ENCODE measurements at places on chromosomes 2 and 18. TPM values are rescaled to one million over a fixed set of nuclear protein-coding genes. Genes with fewer than 3 reads are reported as not detected.

FAP gene
- 96.1 TPM for total RNA-seq

PMAIP1 gene
- total RNA-seq: 29.8 TPM

CCDC138 gene
- 4.1 TPM for total RNA-seq

TMEM163 gene
- total RNA-seq: not detected

SERPINB13 gene
- not detected for total RNA-seq

ALK gene
- under 0.01 TPM for total RNA-seq

NT5C1B gene
- total RNA-seq: not detected

CYTIP gene
- not detected for total RNA-seq

PDE1A gene
- total RNA-seq: 6.7 TPM

PROM2 gene
- 0.26 TPM for total RNA-seq

ZAP70 gene
- not detected for total RNA-seq

C1D gene
- 28.8 TPM for total RNA-seq

TTC21B gene
- 28.6 TPM for total RNA-seq

CRACDL gene
- not detected for total RNA-seq

NAT8 gene
- total RNA-seq: not detected

- no peak for DNase-seq
These were observed 15.1 kb downstream of the RASGRP3 start for GRCh38 chr2:33491441-33492084.

DNA sequence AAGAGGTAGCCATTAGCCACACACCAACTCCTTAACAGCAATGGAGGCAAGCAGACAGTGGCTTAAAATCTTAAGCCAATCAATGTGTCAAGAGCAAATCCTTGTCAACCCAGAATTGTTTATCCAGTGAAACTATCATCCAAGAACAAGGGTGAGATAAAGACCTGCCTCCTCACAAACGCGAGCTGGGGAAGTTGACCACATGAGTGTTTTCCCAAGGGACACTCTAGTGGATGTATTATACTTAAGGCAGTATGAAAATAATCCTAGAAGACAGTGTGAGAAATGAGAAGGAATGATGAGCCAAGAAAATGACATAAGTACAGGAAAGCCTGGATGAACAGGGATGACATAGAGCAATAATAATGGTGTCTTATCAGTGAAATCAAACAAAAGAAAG, 209.6 kb downstream of the TWIST2 start:
- peak; percentile 23 for DNase-seq

DNA sequence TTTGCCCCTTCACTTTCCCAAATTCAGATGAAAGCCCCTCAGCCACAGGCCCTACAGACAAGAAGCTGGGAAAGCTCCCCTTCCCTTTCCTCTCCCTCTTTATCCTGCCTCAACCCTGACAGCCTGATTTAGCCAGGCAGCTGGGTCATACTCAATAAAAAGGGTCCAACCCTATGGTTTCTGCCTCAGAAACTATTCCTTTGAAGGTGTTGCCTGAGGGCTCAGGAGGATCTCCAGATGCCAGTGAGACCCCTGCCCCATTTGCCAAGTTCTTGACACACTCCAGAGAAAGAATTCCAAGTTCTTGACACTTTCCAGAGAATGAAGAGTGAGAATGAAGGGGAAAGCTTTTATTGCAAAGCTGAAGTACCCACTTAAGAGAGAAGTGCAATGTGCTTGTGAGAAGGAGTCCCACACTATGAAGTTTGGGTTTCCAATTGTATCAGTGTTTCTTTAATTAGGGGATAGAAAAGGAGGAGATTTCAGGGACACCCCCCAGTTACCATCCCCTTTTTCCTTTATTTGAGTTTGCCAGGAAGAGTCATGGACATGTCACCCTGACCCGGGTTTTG, 576.2 kb downstream of the METTL4 start:
- no peak for DNase-seq

DNA sequence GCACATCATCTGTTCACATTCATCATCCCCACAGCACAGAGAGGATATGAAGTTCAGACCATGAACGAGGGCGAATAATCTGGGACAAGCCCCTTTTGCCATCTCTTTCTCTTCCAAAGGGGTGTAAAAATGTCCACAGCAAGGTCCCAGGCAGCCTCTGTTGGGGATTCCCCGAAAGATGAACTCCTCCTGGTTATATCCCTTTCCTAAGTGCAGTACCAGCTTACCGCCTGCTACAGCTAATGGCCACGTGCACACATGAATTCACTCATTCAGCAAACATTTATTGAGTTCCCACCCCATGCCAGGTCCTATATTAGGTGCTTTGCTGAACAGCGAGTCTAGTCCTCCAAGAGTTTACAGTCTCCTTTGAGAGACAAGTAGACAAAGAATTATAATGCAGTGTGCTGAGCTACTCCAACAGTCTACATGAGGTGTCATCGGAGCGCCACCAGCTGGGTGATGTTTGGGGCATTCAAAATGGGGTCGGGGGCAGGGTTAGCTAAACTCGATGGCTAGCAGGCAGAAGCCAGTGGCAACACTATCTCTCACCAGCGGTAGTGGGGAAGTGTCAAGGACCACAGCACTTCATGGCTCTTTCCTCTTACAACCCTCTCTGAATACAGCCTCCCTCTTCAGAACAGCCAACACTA, 228.9 kb downstream of the TMEM163 start:
- DNase-seq: no peak

GRCh38 chr2:240200230-240201051, 60.0 kb upstream of the OTOS start:
- DNase-seq: peak; percentile 64

- peak; percentile 83 for DNase-seq
These were observed at the start of gene CEBPZOS for GRCh38 chr2:37196320-37197195. Gene CEBPZOS, plus strand, starts transcription at chr2:37196496. Its CDS starts 3,209 bp downstream, at chr2:37199705.

- DNase-seq: peak; percentile 80
These were observed 23.7 kb upstream of the AP1S3 start for GRCh38 chr2:223860809-223861738.

GRCh38 chr2:26532301-26533250, 54.7 kb upstream of the OTOF start:
- no peak for DNase-seq

- no peak for DNase-seq
These were observed 953 bp upstream of the HNRNPA3 start for GRCh38 chr2:177211576-177212105.

GRCh38 chr2:192551760-192552159, 357.0 kb upstream of the TMEFF2 start:
- no peak for DNase-seq

DNA sequence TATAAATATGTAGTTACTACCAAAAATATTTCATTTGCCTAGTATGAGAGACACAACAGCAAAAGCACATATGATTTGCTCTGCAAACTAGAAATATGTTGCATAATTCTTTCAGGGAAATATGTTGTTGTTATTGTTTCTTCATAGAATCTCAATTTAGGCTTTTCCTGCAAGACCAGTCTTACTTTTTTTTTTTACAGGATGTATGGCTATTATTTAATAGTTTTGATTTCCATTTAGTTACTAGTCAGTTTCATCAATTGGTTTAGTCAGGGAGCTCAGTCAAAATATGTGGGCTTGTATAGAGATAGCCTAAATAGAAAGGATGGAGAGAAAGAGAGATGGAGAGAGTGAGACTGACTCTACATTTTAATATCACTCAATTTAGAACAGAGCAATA, 6.1 kb downstream of the LRP1B start:
- no peak for DNase-seq

GRCh38 chr18:5982332-5982731, 87.0 kb upstream of the TMEM200C start:
- DNase-seq: no peak

DNA sequence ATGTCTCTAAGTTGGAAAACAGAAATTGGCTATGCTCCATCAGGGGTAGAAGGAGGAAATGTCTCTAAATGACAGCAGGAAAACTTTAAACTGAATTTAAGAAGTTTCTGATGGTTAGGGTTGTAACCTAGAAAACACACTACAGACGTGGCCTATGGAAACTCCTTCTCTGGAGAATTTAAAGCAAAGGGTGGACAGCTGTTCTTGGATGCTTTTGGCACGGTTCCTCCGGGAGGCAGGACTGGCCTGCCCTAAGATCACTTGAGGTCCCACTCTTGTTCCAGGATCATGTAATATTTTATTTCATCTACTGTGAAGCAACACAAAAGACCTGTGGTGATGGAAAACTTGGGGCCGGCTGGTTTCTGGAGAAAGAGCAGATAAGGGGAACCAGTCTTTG, 77.0 kb downstream of the NRP2 start:
- no peak for DNase-seq

DNA sequence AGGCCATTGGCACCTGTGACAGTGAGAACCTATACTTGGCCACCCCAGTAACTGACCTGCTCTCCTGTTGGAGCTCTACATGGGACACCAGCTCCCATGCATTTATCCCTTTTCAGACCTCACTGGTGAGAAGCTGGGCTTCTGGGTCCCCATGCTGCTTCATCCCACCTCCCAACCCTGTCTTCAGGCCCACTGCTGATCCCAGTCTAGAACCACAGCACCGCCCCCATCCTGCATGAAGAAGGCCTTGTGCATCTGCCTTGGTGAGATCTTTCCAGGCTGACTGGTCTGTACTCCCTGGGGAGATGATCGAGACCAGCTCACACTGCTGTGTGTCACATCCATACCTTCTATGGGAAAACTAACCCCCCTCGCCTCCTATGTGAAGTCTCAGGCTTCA, 22.7 kb downstream of the TTC32 start:
- no peak for DNase-seq

- DNase-seq: no peak
These were observed 137.9 kb upstream of the ITGA4 start for GRCh38 chr2:181319286-181319685.

GRCh38 chr2:69911985-69912563, 2.8 kb upstream of the MXD1 start:
- peak; percentile 50 for DNase-seq

DNA sequence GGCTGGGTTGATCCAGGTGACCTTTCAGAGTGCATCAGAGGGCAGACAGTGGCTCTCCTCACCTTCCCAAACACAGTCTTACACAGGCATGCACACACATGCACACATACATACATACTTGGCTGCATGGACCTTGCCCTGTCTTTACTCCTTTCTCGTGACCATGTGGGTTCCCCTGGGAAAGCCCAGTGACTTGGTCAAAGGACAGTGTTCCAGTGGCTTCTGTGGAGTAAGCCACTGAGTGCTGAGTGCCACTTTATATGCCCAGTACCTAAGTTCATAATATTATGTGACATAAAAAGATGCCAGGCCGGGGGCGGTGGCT, 249.4 kb downstream of the MYCN start:
- DNase-seq: no peak

- DNase-seq: no peak
These were observed 9.1 kb downstream of the TMEM127 start for GRCh38 chr2:96256611-96257113.

- DNase-seq: no peak
These were observed 81.3 kb downstream of the VWC2L start for GRCh38 chr2:214492152-214492551.

DNA sequence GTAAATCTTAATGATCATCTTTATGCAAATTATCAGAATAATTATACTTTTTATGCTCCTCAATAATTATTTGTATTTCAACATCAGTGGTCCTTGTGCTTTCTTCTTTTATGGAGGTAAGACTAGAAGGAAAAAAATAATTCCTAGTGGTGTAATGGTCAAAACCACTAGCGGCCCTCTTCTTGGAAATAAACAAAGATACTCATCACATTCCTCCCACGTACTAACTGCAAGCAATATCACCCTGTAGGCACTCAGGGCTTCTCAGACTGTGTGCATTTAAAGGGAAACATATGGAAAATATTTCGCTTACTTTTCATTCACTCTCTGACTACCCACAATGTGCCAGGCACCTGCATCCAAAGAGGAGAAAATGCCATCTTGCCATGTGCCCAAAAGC, 263.7 kb downstream of the DOK6 start:
- DNase-seq: peak; percentile 6

DNA sequence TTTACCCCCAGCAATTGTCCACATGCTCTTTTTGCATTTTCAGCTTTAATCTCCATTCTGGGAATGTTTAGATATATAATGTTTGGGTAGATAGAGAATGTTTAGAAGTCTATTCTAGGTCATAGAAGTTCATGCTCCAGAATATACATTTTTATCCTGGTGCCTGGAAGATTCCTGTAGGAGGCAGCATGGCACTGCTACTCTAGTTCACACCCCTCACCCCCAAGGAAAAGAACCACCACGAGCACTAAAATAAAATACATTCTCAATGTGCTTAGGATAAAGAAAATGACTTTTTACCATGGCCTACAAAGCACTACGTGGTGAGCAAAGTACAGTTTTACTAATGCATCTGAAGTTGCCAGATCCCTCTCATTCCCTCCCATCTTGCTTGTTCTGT, 53.8 kb downstream of the MYO1B start:
- DNase-seq: no peak

- DNase-seq: no peak
These were observed 65.8 kb upstream of the PIEZO2 start for GRCh38 chr18:11215216-11215615.

- no peak for DNase-seq
These were observed 262.8 kb upstream of the RASGRP3 start for GRCh38 chr2:33213648-33214047.

DNA sequence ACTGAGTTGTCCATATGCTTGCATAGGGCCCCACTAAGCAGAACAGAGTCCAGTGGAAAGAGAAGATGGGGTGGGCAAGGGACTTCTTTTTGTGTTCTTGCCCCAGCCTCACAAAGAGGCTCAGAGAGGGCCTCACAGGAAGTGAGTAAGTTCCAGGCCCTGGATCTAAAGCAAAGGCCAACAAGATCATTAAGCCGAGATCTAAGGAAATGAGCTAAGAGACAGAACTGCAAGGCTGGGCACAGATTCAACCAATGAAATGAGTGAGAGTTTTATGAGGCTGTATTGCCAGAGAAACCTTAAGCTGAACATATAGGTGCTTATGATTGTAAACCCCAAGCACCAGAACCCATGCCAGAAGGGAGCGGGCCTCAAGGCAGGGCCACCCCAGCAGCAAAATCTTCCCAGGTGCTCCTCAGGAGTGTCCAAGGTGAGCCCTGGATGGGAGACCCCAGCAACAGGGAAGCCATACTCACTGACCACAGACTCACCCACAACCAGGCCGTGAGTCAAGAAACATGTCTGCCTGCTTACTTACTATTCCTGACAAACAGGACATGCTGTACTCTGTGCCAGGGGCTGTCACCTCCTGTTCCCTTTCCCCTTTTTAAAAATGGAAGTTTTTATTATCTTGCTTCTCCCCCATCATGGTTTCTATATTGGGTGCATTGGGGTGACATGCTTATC, 40.2 kb downstream of the SLC14A1 start:
- peak; percentile 28 for DNase-seq

DNA sequence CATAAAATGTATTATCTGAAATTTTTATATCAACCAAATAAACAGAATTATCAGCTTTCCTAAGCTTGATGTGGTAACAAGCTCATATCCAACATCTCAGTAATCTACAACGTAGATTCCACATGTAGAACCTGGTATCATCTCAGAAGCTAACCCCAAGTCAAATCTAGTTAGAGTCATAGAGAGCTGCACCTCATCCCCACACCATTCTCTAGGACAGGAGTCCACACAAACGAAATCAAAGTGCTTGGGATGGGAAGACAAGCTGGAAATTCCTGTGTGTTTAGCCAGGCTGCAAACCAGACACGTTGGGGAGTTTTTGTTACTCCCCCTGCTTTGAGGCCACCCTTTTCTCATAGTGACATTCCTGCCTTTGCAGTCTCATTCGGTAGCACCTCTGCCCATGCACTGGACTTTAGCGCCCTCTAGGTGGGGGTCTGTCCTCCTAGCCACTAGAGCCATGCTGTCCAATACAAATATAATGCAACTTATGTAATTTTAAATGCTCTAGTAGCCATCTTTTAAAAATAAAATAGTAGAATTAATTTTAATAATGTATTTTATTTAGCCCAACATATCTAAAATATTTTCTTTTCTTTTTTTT, 28.1 kb upstream of the SATB2 start:
- DNase-seq: peak; percentile 54

GRCh38 chr18:49573835-49574234, 12.0 kb downstream of the LIPG start:
- no peak for DNase-seq
